ENCODE measurements at places on chromosomes 7 and 10. TPM values are rescaled to one million over a fixed set of nuclear protein-coding genes. Genes with fewer than 3 reads are reported as not detected.

DNA sequence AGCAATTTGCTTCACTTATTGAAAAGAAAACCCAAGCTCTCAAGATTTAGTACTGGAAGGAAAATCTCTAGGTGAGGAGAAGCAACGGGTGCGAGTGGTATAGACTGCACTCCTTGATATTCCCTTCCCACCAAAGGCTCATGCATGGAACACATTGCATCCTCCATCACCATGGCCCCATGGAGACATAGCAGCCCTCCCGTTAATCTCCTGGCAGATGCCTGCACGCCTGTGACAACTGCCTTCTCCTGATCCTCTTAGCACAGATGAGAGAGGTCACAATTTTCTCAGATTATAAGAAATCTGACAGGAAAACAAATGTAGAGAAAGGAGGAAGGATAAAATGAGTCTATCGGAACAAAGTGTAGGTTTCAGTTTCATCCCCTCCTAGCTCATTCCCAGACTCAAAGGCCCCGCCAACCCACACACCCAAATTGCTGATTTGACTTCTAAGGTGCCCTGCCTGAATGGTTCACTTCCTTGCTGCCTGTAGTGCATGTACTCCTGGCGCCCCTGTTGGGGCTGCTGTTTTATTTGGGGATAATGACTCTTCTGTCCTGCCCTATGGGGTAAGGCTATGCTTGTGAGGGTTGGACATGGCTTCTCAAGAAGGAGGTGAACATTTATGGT lies 50.0 kb downstream of the PLXNA4 start:
- no peak for ATAC-seq

DNA sequence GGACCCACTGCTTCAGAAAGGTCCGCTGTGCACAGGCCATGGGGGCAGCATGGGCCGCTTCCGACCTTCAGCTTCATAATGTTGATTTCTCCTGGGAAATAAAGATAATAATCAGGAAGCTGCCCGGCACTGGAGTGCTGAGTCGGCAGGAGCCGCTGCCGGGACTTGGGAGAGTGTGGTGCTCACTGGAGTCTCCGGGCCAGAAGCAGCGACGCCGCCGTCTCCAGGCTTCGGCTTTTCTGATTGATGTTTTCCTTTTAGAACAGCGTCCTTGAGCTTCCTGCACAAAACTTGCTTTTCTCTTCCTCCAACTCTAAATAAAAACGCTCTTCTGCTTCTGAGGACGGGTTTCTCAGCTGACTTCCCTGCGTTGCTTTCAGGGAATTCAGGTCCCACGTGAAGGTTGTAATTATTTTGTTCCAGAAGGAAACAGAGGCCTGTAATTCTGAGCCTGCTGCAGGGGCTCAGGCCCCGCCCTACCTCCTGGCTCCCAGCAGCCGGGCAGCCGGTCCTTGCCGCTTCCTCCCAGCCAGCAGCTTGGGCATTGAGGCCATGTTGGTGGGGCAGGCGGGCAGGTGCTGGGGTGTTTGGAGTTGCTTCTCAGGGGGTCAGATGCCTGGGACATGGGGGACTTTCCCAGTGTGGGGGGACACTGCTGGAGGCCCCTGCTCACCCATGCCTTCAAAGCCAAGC lies 14.7 kb downstream of the PWWP2B start:
- peak; percentile 59 for ATAC-seq

DNA sequence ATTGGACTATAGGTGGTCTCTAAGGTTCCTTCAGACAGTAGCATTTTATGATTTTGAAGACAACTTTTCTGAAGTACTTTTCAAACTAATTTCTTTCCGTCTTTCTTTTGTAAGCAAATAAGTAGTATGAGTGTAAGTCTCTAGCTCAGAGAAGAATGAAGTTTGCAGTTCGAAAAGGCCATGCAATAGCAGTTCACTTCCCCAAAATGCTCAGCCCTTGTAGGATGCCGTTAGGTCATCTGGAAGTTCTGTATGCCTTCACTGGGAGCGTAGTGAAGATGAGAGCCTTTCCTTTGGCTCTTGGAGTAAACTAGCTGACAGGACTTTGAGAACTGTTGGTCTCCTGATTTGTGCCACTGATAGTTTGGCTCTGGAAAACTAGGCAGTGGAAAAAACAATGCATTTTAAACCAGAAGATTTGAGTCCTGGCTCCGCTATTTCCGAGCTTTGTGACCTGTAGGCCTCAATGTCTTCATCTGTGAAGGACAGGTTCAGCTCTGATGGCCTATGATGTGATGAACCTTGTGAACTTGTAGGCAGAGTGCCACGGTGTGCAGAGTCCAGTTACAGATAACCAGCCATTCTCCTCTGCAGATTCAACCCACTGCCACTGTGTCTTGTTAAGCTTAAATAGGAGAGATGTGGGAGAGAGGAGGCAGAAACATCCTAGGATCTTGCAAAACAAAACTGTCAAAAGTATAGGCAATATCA lies 18.8 kb downstream of the SGPL1 start:
- ATAC-seq, result no peak

- ATAC-seq, result no peak
Measured at GRCh38 chr10:125868372-125868975, 12.6 kb downstream of the DHX32 start.

The UCMA gene
- total RNA-seq, result not detected
